ENCODE measurements at places on chromosomes 7 and 10. TPM values are rescaled to one million over a fixed set of nuclear protein-coding genes. Genes with fewer than 3 reads are reported as not detected.

Gene LDB3
- 1.7 TPM for total RNA-seq

Gene HMX2
- not detected for total RNA-seq

DNA sequence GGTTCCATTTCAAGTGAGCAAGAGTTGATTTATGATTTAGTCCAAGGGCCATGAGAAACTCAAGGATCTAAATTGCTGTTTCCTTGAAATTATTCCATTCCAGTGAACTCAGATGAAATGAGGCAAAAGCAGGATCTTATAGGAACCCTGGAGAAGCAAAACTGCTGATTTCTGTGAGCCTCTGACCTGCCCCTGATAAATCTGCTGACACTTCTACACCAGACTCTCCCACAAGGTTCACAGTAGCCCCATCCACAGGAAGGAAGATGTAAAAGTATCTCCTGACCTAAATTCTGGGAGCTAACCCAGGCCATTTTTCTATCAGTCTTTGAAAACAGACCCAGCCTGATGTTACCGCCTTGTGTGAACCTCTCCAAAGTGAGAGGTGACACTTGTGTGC is 987.6 kb upstream of the AUTS2 start:
- no peak for DNase-seq

DNA sequence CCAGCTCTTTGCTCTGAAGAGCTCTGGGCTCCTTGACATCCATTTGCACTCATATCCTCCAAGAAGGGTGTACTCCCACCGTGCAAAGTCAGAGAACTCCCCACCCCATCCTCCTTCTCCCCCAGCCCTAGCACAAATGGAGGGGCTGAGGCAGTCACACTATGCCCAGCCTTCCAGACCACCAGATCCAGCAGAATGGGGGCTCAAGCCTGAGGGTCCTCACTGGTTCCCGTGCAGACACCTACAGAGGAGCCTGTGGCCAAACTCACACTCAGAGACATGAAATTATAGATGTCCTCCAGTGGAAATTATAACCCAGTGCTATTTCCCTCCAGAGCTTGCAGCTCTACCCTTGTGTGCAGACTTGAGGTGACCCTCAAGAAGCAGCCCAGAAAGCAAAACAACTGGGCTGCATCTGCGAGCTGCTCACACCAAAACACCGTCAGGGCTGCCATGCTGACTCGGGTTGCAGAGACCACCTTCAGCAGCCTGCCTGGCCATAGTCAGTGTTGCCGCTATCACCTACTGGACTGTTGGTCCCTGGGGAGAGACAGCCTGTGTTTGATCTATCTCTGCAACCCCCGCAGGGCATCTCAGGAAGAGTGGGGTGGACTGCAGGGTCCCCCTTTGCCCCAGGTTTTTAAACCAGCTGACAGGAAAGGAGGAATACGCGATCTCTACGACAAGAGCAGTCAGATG is 7.4 kb downstream of the ZNF488 start:
- DNase-seq = no peak

DNA sequence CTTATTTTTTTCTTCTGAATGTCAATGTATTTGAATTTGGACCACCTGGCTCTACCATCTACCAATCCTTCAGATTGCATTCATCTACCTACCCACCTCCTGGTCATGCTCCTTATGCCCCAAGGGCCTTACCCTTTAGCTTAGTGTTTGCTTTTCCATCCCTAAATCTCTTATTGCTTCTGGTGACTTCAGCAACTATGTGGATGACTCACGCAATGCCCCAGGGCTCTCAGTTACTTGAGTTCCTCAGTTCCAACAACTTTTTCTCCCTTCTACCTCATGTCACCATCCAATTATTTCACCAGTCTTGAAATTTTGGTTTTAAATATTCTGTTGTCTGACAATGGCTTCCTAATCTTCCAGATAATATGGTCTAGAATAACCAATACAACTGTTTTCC is 118.9 kb downstream of the CFAP58 start:
- no peak for DNase-seq

- DNase-seq = no peak
These were observed 191.1 kb upstream of the SLC26A5 start for GRCh38 chr7:103637094-103637493.

Data from spinal cord (tissue), 10 donors.